ENCODE measurements at places on chromosomes 11 and 22.
A peak's percentile ranks its signal among the peaks of the same experiment; 100 is the strongest.

DNA sequence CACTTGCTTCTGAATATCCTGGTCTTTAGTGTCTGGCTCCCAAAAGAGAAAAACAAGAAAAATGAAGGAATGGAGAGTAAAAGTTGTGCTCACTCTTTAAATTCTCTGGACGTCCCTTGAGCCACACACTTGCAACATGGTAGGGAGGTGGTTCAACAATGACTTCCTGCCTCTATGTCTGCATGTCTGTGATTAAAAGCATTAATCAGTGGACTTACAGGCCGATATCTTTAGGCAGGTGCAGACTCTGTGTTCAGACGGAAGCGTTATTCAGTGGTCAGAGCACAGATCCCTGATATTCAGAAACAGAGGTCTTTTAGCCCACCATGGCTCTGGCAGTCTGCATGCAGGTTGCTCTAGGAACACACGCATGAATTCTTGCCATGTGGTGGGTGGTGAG, 1920.0 kb upstream of the RAG2 start:
- no peak for DNase-seq

GRCh38 chr11:120432056-120433018, 79.2 kb upstream of the GRIK4 start:
- DNase-seq: peak; percentile 28

DNA sequence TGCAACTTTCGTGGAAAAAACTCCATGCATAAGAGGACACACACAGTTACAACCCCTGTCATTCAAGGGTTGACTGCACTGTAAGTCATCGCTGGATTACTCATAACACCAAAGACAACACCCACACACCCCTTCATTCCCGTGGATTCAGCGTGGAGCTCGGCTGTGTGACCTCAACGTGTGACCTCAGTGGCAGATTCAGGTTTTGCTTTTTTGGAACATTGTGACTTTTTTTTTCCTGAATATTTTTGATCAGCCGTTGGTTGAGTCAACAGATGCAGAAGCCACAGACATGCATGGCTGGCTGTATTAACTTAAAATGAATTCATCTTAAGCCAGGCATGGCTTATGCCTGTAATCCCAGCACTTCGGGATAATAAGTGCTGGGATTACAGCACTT, 19.7 kb upstream of the MUC5AC start:
- DNase-seq: no peak

GRCh38 chr11:27945348-27945747, 162.6 kb downstream of the KIF18A start:
- DNase-seq: no peak

- DNase-seq: peak; percentile 75
Measured at GRCh38 chr22:29310863-29311339, 4.5 kb downstream of the GAS2L1 start.
